Esophagus squamous epithelium (tissue), 5 donors: ENCODE measurements at places on chromosomes 1 and 21. TPM values are rescaled to one million over a fixed set of nuclear protein-coding genes. Genes with fewer than 3 reads are reported as not detected.

GRCh38 chr1:1928231-1929101, 9.4 kb upstream of the TMEM52 start:
- no peak for DNase-seq

DNA sequence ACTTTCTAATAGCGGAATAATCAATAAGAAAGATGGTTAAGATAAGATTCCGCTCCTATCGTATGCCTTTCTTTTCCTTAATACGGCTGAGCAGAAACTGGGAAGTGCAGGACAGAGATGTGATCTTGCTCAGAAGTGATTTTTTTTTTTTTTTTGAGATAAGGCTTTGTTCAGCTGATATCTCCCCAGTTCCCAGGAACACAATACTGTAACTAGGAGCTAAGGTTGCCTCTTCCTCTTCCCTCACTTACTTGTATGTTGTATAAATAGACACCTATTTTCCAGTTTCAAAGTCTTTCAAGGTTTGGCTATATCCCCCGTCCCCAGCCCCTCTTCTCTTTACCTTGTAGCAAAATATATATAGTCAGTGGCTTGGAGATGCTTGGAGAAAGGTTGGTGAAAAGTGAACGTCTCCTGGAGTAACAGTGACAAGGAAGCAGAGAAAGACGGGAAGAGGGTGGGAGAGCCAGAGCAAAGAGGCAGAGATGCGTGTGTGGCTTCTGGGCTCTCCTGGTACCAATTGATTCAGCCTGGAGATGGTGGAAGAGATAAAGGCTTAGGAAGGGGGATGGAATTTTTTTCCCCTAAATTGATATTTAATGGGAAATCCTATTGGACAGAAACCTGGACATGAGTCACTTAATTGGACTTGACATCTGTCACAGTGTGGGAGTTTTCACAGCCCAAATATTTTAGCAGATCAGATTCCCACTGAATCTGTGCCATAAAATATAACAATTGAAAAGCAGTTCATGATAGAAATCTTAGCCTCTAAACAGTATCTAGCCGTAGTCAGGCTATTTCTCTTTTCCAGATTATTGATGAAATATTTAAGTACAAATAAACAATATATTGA, at the start of gene NHLH2:
NHLH2 (minus strand) TSS at position 522 of the 856 bp plus-strand sequence. CDS start 2,754 bp downstream, outside the sequence.
- no peak for DNase-seq

DNA sequence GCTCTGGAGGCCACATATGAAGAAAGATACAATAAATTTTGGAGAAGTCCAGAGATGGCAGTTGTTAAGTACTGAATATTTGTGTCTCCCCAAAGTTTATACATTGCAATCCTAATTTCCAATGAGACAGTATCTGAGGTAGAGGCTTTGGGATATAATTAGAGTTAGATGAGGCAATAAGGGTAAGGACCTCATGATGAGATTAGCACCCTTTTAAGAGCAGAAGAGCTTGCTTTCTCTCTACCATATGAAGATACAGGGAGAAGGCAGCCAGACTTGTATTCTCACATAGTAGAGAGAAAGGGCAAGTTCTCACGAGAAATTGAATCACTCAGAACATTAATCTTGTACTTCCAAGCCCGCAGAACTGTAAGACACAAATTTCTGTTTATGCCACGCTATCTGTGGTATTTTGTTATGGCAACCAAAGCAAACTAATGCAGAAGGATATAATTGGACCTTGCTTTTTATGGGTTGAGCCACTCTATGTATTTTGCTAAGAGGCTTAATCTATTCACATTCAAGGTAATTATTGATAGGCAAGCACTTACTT, 430.1 kb downstream of the KCNT2 start:
- no peak for DNase-seq

DNA sequence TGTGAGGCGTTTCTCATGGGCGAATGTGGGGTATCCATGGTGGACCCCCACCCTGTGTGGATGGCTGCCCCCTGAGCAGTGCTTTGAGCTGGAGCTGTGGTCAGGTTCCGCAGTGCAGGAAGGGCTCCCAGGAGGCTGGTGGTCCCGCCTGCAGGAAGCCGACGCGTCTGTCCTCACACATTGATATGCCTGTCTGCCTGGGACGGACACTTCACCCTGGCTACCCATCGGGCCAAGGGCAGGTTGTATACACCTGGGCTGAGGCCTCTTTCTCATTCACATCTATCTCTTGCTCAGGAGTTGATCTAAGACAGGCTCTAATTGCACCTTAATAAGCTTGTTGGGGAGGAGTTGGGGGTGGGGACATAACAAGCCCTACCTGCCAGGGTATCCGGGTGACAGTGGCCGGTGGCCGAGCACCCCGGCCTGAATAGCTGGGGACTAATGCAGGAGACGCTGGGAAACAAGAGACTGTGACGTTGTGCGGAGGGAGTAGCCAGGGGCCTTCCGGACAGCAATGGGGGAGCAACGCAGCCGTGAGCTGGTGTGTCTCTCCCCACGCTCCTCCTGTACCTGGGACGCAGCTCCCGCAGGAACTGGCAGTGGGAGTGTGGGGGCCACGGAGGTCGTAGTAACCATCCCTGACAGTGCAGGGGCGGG, 21.7 kb downstream of the PDXK start:
- DNase-seq, result no peak

DENND2D gene
- total RNA-seq, result 73.3 TPM

- DNase-seq, result no peak
Measured at GRCh38 chr1:172585348-172585747, 52.4 kb downstream of the SUCO start.

- DNase-seq, result no peak
Measured at GRCh38 chr1:32816676-32817158, 441 bp downstream of the YARS1 start.

GRCh38 chr1:66237722-66238479, 296.1 kb upstream of the SGIP1 start:
- DNase-seq, result no peak

DNA sequence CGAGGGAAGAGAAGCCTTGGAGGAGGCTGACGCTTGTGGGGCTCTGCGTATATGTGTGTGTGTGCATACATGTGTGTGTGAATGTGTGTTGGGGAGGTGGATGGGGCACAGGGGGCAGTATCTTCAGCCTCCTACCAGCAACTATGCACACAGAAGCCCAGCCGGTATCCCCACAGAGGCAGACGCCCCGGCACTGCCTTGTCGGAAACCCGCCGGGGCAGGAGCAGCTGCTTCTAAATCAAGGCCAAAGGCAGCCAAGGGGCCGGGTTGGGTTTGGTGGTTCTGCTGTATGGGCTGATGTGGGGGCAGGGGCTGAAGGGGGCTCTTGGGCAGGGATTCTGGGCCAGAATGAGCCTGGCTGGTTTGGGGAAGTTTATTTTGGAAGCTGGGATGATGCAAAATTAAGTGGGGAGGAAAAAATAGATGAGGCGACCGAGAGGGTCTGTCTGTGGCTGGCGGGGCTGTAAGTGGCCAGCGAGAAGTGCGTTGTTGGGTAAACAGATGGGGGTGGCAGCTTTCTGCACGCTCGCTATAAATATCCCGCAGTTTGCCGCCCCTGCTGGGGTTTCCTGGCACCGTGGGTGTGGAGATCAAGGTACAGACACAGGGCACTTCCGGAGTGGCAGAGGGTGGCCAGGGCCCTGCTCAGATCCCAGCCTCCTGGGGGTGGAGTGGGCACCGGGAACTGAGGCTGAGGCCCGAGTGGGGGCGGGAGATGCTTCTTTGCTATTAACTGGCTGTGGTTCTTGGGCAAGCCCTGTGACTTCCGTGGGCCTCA, 11.0 kb upstream of the WNT4 start:
- no peak for DNase-seq

CCDC27 gene
- not detected for total RNA-seq

SPRR1A gene
- 446 TPM for total RNA-seq

- no peak for DNase-seq
Measured at GRCh38 chr1:196685506-196685905, 33.7 kb downstream of the CFH start.

- no peak for DNase-seq
Measured at GRCh38 chr1:153232553-153232952, 15.2 kb downstream of the PRR9 start.

- DNase-seq, result no peak
Measured at GRCh38 chr1:81226603-81226928, 574.2 kb upstream of the ADGRL2 start.

ZYG11A gene
- total RNA-seq, result 0.76 TPM

LCE1C gene
- not detected for total RNA-seq

DNA sequence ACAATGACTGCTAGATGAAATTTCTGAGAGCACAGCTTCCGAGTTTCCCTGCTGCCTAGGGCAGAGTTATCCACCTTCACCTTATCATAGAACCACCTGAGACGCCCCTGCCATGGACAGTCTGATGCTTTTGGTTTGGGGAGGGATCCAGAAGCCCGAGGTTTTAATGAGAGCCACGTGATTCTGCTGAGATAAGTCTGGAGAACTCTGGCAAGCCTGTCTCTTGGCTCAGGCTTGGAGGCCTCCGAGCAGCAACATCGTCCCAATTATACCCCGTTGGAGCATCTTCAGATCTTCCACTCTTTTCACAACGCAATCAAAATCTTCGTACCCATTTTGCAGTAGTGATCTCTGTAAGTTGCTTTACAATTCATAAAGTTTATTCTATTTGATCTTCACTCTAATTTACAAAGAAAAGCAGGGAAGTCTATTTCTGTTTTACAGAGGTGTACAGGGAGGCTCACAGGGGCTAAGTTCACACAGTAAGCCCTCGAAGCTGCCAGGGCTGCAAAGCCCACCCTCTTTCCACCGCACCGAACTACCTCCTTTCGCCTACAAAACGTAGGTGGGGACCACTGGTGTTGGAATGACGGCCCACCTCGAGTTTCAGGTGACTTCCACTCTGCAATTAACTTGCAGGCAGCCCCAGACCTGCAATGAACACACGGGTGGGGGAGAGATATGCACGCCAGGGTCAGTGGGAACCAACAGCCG, 513 bp upstream of the HHAT start:
- DNase-seq, result no peak

- DNase-seq, result no peak
Measured at GRCh38 chr1:93758842-93759515, 77.3 kb upstream of the BCAR3 start.

GRCh38 chr1:9629445-9630201, 21.9 kb upstream of the PIK3CD start:
- peak; percentile 45 for DNase-seq

DNA sequence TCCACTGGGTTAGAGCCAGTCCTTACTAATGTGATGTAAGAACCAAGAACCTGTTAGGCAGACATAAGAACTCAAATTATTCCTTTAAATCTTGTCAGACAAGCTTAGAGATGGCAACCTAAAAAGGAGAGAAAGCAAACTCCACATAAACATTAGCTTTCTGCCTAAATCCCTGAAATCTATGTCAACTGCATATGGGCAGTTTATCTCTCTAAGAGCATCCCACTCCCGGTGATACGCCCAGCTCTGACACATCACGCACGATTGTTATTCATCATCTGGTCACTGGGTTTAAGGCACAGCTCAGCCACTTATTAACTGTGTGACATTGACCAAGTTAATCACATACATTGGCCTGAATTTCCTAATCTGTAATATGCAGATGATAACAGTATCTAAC, 323.7 kb downstream of the HHIPL2 start:
- no peak for DNase-seq

COL11A1 gene
- not detected for total RNA-seq

DNA sequence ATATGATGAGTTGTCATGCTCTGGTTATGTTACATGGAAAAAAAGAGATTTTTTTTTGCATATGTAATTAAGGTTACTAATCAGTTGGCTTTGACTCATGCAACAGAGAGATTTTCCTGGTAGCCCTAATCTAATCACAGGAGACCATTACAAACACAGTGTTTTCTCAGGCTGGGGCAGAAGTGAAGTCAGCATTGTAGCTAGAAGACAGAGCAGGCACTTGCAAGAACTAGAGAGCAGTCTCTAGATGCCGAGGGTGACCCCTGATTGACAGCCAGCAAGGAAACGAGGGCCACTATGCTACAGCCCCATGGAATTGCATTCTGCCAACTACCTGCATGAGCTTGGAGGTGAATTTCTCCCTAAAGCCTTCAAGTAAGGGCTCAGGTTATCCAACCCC, 151.3 kb downstream of the RUNX1 start:
- no peak for DNase-seq

PGLYRP4 gene
- total RNA-seq, result 4.2 TPM

DNA sequence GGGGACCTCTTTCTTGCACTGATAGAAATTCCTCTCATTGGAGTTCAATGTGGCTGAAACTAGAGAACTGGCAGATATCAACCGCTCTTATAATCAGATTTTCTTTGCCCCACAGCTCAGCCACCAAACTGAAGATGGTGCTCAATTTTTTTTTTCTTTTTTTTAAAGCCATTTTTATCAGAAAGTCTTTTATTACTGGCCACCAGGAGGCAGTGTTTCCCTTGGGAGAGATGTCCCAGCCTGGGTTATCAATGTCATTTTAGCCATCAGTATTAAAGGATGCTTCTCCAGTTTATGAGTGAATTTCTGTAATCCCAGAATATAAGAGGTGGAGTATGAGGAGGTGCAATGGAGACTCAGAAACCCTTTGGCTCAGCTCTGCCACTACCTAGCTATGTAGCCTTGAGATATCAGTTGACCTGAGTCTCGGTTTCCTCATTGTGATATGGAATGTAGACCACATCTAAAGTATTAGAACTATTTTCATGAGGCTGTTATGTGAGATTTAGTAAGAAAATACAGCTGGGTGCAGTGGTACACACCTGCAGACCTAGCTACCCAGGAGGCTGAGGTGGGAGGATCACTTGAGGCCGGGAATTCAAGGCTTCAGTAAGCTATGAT, 27.6 kb downstream of the CD244 start:
- DNase-seq, result no peak

FOXD2 gene
- total RNA-seq, result not detected

DIRAS3 gene
- total RNA-seq, result 1.1 TPM

- no peak for DNase-seq
Measured at GRCh38 chr1:94855307-94855700, 35.1 kb downstream of the SLC44A3 start.
